ENCODE measurements at places on chromosomes 12 and 14.

- DNase-seq: no peak
These were observed 2.0 kb downstream of the INTS13 start for GRCh38 chr12:26935636-26936378.

GRCh38 chr12:48247181-48247966, 44.3 kb upstream of the OR10AD1 start:
- no peak for DNase-seq

DNA sequence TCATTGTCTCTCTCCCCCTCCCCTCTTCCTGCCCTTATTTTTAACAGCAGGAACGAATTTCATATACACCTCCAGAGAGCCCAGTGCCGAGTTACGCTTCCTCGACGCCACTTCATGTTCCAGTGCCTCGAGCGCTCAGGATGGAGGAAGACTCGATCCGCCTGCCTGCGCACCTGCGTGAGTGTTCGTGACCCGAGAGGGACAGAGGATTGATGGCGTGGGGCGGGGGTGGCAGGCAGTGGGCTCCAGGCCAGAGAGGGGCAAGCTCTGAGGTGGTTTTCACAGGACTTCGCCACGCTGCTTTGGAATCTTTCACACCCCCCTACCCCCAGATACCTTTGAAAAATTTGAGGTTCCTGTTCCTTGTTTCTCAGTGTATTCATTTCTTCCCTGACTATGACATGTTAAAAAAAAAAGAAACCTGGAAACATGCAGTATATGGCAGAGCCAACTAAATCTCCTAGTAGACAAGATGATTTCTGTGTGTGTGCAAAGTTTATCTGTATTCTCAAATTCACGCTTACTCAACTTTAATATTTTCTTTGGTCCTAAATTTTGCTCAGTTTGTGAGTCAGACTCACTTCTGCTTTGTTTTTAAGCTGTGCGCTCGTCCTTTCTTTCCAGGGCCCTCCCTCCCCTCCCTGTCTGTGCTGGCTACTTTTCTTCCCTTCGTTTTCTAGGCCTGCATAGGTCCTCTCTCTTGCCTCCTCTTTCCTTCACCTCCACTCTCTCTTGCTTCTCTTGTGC, 103.1 kb downstream of the ETV6 start:
- no peak for DNase-seq

GRCh38 chr14:101194373-101195308, 291.1 kb upstream of the RTL1 start:
- no peak for DNase-seq

- no peak for DNase-seq
These were observed 99.0 kb downstream of the STAB2 start for GRCh38 chr12:103686026-103686425.

DNA sequence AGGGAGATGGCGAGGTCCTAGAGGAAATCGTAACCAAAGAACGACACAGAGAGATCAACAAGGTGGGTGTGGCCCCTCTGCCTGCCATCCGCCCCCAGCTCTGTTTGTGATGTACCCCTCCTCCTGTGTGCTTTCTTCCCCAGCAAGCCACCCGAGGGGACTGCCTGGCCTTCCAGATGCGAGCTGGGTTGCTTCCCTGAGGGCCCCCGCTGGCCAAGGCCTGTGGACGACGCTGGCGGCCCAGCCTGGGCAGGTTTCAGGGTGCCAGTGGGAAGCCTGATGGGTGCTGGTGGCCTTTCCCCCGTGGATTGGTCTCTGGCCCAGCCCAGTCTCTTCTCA, 2.0 kb downstream of the ARL6IP4 start:
- no peak for DNase-seq

- DNase-seq: no peak
These were observed 258.6 kb upstream of the NPAS3 start for GRCh38 chr14:32679927-32680612.

DNA sequence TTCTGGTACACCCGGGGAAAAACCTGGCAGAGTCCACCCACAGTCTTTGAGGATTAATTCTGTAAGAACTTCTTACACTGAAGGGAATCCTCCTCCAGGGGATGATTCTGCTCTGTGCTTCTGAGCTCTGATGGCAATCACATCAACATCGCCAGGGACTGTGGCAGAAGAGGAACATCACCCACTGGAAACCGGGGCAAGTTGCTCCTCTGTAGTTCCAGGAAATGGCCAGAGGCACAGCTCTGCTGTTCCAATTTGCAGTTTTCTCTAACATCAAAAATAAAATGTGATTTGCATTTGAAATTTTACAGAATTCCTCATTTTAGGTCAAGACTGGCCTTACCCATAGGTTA, 207.6 kb downstream of the DAD1 start:
- no peak for DNase-seq

DNA sequence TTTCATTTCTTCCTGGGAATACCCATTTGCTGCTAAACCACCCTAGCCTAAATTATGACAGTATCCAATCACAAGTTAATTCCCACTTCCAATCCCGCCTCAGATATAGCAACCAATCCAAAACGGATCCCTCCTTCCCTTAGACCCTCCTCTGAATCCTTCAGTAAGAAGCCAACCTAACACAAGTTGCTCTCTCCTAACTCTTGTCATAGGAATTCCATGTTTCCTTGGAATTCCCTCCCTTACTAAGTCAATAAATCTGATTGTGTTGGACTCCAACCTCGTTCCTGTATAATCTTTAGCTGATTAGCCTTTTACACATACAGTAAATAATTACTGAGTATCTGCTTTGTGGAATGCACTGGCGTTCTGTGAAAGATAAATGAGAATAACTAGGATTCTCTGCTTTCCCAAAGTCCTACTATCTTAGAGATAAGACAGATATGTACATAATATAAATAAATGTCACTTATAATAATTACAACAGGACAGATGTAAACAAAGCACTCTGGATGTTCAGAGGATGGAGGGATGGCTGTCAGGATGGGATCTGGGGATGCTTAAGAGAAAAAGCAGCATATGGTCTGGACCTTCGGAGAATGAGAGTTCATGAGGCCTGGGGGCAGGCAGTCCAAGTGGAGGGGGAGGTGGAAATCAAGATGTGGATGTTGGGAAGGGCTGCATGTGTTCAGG, 185.8 kb upstream of the SOX5 start:
- no peak for DNase-seq

- no peak for DNase-seq
These were observed 231.8 kb upstream of the CRY1 start for GRCh38 chr12:107325075-107325608.

DNA sequence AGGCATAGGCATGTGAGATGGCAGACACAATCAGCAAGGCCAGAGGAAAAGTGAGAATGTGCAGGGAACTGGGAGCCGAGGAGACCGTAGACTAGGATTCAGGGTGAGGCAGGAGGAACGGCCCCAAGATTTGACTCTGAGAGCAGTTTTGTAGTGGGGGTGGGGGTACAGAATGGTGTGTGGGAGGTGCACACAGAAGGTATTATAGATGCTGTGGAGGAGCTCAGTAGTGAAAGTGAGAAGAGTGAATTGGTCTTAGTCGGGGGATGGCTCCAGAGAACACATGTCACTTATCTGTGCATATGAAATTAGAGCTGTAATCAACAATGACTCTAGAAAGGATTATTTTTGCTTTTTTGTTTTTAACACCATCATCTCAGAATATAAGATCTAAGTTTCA, 11.9 kb downstream of the ZNF664 start:
- no peak for DNase-seq

- DNase-seq: no peak
These were observed 56.0 kb downstream of the PTPRB start for GRCh38 chr12:70581208-70581607.

- DNase-seq: no peak
These were observed 590.5 kb upstream of the ATP2B1 start for GRCh38 chr12:90299121-90299520.

DNA sequence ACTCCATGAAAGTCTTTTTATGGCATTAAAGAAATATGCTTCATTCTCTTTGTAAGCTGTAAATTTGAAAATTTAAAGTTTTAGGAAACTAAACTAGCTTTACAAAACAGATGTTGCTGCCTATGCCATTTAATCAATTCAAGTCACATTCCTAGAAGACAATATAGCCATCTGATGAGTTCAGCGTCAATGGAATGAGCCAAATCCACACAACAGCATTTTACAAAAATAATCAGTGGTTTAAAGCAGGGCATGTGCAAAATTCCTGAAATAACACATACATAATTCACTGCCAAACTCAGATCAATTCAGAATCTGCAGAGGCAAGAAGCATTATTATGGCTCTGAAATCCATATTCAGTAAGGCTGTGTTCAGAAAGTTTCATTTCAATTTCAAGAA, 75.6 kb downstream of the MED13L start:
- no peak for DNase-seq

GRCh38 chr12:116441292-116441691, 117.9 kb upstream of the MAP1LC3B2 start:
- DNase-seq: no peak

- no peak for DNase-seq
These were observed 261.6 kb upstream of the FAR2 start for GRCh38 chr12:28887461-28887990.

- DNase-seq: no peak
These were observed 71.3 kb downstream of the FBXL14 start for GRCh38 chr12:1523046-1523445.

- DNase-seq: no peak
These were observed 30.7 kb downstream of the RBM19 start for GRCh38 chr12:113935459-113935858.

- DNase-seq: no peak
These were observed 67.5 kb downstream of the ETV6 start for GRCh38 chr12:11716794-11717518.

GRCh38 chr12:48329199-48329939, 21.4 kb downstream of the ZNF641 start:
- no peak for DNase-seq

DNA sequence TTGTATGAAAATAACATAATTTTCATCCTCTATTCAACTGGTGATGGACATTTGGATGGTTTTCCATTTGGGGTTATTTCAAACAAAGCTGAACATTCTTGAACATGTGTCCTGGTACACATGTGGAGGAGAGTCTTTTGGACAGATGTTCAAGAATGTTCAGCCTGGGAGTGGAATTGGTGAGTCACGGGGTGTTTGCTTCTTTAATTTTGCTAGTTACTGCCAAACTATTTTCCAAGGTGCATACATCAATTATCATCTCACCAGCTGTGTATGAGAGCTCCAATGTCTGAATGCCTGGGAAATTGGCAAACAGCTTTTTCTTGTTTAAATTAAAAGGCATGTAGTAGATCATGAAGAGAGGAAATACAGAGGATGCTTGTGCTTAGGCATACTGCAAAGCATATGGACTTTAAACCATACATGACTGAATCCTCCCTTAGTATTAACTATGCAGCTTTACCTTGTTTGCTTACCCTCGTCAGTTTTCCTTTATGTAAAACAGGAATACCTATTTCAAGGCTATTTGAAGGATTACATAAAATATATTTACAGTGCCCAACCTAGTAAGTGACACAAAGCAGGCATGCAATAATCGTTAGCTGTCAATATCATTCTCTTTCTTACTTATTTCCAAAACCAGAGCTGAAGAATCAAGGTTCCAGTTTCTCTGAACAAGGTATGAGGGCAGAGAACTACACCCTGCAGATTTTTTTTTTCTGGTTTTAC, 152.1 kb downstream of the ITPR2 start:
- no peak for DNase-seq

- no peak for DNase-seq
These were observed 116.8 kb upstream of the NAP1L1 start for GRCh38 chr12:76201316-76201715.

DNA sequence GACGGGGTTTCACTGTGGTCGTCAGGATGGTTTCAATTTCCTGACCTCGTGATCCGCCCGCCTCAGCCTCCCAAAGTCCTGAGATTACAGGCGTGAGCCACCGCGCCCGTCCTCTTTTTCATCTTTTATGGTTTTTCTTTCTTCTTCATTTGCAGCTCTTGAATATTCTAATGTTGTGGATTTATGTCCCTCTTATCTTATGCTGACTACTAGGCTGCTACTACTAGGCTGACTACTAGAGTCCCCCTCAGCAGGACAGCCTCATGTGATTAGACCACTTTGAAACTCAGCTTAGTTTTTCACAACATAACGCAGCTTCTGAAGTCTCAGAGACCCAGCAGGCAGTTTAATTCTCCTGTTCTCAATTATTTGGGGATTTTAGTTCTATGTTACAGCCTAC, 857 bp upstream of the CLEC4E start:
- DNase-seq: no peak

- DNase-seq: no peak
These were observed 10.1 kb downstream of the GALNT16 start for GRCh38 chr14:69270097-69270496.

- no peak for DNase-seq
These were observed 1.6 kb downstream of the FICD start for GRCh38 chr12:108516511-108517275.

DNA sequence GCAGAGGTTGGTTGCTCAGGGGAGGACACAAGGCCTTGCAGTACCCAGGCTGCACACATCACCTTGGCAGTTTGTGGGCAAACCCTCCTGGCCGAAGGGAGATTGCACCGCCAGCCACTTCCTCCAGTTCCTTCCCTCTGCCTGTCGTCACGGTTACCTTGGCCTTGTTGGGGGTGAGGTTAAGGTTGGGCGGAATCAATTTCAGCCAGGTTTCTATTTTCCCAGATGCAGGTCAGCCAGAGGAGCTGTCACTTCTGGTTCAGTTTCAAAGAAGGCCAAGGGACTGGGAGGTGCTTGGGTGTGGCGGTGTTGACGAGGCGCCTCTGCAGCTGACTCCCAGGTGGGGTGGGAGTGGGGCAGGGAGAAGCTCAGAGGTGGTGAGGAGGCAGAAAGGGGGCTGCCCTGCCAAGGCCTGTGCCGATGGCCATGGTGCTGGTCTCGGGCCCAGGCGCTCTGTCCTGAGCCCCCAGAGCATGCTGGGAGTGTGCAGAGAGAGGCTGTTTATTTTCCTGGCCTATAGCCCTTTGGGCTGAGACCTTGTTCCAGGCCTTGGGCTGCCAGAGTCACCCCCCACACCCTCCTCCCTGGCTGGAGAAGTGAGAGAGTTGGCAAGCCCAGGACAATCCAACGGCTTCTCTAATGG, 31.4 kb downstream of the JDP2 start:
- no peak for DNase-seq

All from stimulated activated CD8-positive, alpha-beta memory T cell treated with anti-CD3 and anti-CD28 coated beads, Interleukin-15, amount 100 ng/mL, for 4 hours (primary cell).